SIG-M5 (cell line): ENCODE measurements at places on chromosomes 11 and 22.

DNA sequence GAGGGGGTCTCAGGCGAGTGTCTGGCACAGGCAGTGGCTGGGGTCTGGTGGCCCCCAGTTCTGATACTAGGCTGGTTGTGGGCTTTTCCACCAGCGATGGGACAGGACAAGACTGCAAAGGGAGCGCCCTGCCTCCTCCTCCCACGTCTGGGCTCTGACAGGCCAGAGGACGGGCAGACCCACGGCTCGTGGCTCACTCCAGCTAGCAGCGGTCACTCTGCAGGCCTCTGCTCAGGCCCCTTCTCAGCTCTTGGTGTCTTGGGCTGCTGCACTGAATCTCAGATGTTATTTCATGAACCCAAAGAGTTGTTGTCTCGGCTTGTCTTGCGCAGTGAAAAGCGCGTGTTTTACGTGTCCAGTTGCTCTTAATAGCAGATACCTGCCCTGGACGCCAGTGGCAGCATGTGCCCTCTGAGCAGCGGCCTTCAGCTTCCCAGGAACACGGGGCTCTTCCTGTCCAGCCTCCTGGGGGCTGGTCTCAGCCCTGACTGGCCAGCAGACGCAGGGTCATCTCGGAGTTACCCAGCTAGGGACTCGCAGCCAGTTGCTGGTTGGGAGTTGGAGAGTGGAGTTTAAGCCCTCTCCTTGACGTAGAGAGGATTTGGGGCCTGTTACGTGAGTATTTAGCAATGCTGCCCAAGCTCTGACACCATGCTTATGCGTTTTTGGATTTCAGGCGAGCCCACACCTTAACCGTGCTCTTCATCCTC lies 9.6 kb downstream of the PTDSS2 start:
- no peak for DNase-seq

GRCh38 chr11:102138670-102139069 lies 28.4 kb downstream of the YAP1 start:
- DNase-seq, result no peak

- no peak for DNase-seq
Observed at GRCh38 chr22:29268511-29269229, 602 bp downstream of the EWSR1 start.

- DNase-seq, result no peak
Observed at GRCh38 chr11:77775936-77776335, 44.6 kb downstream of the RSF1 start.

DNA sequence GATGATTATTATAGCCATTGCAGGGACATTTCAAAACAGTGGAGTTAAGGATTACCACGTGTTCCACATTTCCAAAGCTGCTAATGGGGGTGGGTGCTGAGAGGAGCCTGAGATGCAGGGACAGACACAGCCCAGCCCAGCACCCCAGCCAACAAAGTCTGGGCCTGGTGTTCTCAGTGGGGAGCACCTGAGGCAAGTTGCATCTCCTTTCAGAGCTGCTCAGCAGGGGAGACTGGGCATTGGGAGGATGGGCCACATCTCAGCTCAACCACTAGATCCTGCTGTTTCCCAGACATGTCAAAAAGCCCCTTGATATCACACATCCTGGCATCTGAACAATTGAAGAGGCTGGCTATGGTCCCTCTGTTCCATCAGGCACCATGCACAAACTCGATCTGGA lies 458.0 kb upstream of the KIRREL3 start:
- DNase-seq, result no peak

DNA sequence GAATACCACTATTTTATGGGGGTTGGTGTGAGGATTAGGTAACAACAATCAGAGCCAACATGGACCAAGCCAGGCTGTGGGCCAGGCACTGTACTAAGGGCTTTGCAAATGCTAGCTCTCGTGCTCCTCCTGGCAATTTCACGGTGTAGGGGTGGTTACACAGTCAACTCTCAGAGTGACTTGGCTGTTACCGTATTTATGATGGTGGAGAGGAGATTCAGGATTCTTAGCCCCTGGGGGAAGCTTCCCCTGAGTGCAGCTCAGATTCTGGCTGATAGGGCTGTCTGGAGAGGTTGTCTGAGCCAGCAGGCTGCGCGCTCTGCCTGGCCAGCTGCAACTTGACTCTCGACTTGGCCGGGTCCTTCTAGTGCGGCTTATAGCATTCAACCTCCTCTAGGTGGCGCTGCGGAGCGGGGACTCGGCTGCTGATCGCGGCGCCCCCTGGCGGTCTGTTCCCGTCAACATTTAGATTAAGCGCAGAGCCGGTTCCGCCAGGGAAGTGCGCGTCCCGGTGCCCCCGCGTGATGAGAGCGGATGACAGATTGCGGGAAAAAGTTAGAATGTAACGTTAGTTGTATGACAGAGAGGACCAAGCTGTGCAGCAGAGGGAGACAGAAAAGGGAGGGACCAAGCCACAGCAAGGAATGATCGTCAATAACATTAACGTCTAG lies 4.5 kb upstream of the NCF4 start:
- no peak for DNase-seq

DNA sequence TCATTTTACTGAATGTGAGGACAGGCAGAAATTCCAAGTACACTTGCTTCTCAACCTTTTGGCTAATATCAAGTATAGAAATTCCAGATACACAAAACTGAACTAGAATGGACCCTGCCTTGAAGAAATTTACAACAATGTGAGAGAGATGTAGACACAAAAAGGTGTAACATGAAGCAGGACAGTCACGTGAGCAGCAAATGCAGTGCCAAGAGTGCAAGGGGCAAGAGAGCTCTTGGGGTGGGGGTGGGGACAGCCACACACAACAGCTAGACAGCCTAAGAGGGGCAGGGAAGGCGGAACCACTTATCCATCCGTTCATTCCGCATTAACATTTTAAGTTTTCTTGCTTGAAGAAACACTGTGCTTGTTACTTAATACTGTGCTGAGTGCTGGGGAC lies 28.9 kb downstream of the PLEKHA7 start:
- DNase-seq, result no peak

- no peak for DNase-seq
Observed at GRCh38 chr11:62340269-62340901, 3.1 kb downstream of the ASRGL1 start.

- DNase-seq, result no peak
Observed at GRCh38 chr11:107457205-107457557, 444 bp downstream of the CWF19L2 start.
